ENCODE measurements at places on chromosomes 13 and 19.

GRCh38 chr19:58498316-58499020 is 13.3 kb downstream of the SLC27A5 start:
- DNase-seq, result no peak

DNA sequence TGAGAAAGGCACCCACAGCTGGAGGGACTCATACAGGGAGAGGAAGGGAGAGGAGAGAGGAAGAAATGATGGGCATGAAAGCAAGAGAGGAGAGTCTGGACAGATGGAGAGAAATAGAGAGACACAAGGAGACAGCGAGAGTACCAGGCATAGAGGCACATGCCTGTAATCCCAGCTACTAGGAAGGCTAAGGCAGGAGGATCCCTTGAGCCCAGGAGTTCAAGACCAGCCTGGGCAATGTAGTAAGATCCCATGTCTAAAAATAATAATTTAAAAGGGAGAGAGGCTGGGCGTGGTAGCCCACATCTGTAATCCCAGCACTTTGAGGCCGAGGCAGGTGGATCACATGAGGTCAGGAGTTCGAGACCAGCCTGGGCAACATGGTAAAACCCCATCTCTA is 9.3 kb downstream of the UNC13A start:
- no peak for DNase-seq

GRCh38 chr19:12792853-12793289 is 1.6 kb downstream of the JUNB start:
- no peak for DNase-seq

DNA sequence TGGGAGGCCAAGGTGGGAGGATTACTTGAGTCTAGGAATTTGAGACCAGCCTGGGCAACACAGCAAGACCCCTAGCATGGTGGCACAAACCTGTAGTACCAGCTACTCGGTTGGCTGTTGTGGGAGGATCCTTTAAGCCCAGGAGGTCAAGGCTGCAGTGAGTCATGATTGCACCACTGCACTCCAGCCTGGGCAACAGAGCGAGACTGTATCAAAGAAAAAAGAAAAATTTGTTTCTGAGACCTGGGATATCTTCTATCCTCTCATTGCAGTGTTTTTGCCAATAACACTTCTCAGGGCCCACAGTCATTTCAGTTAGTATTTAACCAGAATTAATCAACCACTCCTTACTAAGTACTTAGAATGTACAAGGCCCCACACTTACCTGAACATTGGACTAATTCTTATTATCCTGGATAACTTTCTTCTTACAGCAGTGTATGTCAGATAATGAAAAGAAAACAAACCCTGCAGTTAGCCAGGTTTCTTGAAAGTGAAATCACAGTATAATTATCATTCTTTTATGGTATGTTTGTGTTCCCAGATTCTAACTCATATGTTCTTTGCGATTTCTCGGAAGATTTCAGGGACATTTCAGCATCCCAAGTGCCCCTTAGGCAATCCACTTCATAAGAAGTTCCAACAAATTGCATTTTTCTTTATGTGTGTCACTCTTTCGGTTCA is 75.6 kb upstream of the KLF5 start:
- no peak for DNase-seq

DNA sequence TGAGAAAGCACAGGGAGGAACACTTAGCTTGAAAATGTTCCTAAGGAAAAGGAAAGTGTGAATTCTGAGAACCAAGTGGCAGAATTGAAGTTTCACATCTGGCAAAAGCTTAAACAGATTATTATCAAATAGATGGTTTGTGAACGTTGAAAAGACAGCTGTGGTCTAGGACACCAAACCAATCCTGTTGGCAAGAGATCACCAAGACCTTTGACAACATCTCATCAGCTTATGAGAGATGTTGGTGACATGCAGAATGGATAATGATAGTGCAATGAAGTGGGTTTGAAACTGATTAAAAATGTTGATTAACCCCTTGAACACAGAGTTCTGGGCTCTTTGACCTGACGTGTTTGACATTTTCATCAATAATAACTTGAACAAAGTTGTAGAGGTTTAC is 74.6 kb upstream of the GPR183 start:
- DNase-seq, result no peak

- DNase-seq, result no peak
These were observed 4.4 kb downstream of the FTL start for GRCh38 chr19:48969276-48970138.

GRCh38 chr13:41019578-41020347 is 647 bp upstream of the ELF1 start:
- no peak for DNase-seq

GRCh38 chr13:24097667-24098066 is 62.9 kb upstream of the SPATA13 start:
- peak; percentile 30 for DNase-seq

DNA sequence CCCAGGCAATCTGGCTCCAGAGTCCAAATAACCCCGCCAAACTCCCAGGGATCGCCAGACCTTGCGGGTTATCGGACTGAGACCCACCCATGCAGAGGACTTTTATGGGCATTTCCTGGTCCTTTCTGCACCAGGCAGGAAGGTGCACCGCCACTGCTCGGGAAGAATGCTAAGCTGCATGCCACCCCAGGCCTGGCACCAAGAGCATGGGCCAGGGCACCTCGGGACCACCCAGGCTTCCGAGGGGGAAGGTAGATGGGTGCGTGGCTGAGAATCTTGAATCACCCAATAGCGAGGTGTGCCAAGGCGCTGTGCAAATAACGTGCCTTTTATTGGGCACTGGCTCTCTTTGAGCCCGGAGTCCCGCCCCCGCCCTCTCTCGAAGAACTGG is 422 bp upstream of the ZNF575 start:
- DNase-seq, result no peak

DNA sequence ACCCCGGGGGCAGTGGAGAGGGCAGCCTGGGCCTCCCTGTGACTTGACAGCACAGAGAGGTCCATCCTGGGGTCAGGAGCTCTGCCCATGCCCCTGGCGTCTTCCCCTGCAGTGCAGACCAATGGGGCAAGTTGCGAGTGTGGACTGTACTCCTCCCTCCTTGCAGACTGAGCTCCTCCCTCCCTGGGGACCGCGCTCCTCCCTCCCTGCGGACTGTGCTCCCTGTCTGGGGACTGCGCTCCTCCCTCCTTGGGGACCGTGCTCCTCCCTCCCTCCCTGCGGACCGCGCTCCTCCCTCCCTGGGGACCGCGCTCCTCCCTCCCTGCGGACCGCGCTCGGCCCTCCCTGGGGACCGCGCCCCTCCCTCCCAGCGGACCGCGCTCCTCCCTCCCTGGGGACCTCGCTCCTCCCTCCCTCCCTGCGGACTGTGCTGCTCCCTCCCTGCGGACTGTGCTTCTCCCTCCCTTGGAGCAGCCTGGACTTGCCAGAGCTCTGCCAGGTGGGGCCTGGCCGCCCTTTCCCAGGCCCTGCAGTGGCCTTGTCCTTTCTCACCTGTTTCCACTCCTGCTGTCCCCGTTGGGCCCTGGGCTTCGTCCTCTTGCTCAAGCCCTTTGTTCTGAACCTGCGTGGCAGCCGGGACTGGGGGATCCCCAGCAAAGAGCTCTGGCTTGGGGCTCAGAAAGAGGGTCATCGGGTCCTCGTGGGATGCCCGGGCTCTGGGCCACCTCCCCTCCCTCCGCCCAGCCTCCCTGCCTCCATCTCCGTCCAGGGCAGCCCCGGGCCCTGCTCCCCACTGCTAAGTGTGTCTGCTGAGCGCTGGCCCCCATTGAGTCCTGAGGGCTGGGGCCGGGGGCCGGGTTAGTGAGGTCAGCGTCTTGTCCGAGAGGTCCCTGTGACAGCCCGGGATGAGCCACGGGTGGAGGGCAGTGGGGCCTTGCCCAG is 6.8 kb downstream of the GAMT start:
- no peak for DNase-seq

- DNase-seq, result no peak
These were observed 178.9 kb downstream of the COL4A1 start for GRCh38 chr13:110127986-110128511.

DNA sequence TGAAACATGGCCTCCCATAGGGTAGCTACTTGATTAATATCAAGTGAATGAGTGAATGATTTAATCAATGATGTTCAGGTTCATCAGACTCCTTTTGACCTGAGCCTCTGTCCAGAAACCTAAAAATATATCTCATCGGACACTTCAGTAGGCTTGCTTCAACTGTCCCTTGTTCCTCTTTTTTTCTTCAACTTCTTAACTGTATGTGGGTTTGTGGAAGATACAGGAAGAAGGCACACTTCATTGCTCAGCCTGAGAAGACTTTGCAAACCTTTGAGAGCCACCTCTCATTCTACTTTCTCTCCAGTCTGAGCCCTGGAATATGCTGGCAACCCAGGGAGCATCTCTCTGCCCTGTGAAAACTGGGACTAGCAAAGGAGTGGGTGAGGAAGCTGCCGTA is 557.0 kb downstream of the FGF9 start:
- DNase-seq, result no peak

DNA sequence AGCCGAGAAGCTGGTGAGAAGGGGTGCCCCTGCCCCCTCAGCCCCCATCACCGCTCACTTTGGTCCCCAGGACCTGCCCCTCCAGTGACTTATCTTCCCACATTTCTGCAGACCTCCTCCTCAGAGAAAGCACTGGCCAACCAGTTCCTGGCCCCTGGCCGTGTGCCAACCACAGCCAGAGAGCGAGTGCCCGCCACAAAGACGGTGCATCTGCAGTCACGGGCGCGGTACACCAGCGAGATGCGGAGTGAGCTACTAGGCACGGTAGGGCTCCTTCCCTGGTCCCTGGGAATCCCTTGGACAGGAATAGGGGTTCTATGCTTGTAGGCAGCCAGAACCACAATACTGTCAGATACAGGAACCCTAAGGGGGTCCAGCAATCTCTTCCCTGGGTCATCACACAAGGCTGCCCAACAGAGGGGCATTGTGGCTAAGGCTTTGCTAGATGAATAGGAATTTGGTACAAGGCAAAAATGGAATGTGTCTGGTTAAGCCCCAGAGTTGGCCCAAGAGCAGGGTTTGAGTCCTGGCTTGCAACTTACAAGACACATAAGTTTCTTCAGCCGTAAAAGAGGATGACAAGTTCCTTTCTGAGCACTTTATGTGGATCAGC is 1.0 kb downstream of the USE1 start:
- no peak for DNase-seq

- no peak for DNase-seq
These were observed 6.7 kb downstream of the ZNF793 start for GRCh38 chr19:37513397-37513796.

- DNase-seq, result no peak
These were observed 102.1 kb upstream of the C1QTNF9B start for GRCh38 chr13:23999424-23999823.

DNA sequence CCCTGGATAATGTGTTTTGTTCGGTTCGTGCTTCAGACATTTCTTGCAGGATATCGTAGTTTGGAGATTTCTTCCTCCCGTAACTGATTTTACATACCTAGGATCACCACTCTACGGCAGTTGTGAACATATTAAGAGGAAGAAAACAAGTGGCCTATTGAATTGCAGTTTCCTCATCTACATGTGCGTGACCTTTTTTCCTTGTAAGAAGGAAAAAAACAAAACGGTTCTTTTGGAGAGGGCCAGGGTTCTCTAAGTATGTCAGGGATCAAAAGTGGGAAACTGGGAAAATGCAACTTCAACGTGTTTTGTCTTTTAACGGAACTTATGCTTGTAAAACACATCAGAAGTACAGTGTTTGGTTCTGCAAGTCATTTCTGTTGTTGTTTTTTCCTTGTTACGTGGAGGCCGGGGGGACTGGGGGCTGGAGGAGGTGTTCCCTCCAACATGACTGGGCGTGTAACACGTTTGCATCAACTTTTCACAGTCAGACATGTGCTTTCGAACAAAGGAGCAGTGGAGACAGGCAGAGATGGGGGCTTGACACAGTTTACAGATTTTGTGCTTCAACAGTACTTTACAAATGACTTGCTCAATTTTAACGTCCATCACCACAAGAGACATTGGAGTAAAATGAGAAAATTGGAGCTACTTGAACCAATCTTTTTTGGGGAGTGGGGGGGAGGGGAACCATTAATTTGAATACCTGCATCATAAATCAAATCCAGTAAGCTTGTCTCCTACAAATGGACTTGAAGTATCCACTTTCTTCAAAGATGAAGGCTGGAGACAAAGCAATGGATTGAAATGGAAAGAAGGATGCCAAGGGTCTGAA is 3.8 kb downstream of the ZC3H4 start:
- peak; percentile 52 for DNase-seq

GRCh38 chr13:33087790-33088189 is 71.6 kb downstream of the KL start:
- DNase-seq, result no peak

GRCh38 chr19:36142046-36142445 is 2.2 kb downstream of the CAPNS1 start:
- no peak for DNase-seq

GRCh38 chr19:40688309-40688708 is 2.1 kb downstream of the NUMBL start:
- no peak for DNase-seq

GRCh38 chr13:66323745-66324347 is 906.3 kb downstream of the PCDH9 start:
- DNase-seq, result no peak

GRCh38 chr19:51123381-51123800 is 1.3 kb upstream of the SIGLEC9 start:
- DNase-seq, result no peak

GRCh38 chr13:78239714-78240113 is 321.1 kb upstream of the EDNRB start:
- DNase-seq, result no peak

- DNase-seq, result no peak
These were observed 2.6 kb downstream of the TUBA3C start for GRCh38 chr13:19178901-19179593.
